Stimulated activated CD8-positive, alpha-beta memory T cell treated with anti-CD3 and anti-CD28 coated beads, Interleukin-4, amount 100 ng/mL, for 1 hour (primary cell): ENCODE measurements at places on chromosomes 1 and 21.

- DNase-seq: no peak
Observed at GRCh38 chr1:115056395-115056798, 26.8 kb downstream of the TSHB start.

DNA sequence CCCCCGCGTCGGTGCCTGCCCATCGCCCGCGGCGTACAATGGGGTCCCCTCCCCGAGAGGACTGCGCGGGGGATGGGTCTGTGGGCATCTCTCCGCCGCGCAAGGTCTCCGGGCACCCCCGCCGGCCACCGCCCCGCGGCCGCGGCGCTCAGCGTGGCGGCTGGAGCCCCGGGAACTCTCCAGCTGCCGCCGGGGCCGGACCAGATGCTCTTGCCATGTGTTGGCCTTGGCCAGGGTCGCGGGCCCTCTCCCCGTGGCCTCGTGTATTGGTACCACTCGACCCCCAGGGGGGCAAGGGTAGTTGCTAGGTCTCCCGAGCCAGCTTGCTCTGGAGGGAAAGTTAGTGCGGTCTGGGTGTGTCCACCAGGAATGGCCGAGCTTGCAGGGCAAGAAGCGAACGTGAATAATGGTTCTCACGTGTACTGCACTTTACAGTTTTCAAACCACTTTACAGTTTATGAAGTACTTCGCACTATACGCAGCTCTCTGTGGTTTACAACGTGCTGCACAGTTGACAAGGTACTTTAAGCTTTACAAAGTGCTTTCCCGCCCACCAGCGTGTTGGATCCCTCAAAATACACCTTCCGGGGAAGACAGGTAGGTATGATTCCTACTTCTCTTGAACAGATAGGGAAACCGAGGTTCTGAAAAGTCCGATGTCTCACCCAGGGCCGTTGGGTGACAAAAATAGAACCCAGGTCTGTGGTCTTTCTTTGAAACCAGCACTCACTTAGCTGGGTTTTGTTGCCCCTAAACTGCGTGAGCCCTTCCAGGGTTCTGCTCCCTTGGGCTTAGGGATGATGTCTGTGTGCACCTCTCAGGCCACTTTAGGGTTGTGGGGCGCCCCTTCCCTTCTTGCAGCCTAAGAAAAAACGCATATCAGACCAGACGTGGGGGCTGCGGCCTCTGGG, 1.2 kb downstream of the EPHB2 start:
- DNase-seq: no peak

- no peak for DNase-seq
Observed at GRCh38 chr1:239995281-239995680, 96.4 kb upstream of the FMN2 start.

DNA sequence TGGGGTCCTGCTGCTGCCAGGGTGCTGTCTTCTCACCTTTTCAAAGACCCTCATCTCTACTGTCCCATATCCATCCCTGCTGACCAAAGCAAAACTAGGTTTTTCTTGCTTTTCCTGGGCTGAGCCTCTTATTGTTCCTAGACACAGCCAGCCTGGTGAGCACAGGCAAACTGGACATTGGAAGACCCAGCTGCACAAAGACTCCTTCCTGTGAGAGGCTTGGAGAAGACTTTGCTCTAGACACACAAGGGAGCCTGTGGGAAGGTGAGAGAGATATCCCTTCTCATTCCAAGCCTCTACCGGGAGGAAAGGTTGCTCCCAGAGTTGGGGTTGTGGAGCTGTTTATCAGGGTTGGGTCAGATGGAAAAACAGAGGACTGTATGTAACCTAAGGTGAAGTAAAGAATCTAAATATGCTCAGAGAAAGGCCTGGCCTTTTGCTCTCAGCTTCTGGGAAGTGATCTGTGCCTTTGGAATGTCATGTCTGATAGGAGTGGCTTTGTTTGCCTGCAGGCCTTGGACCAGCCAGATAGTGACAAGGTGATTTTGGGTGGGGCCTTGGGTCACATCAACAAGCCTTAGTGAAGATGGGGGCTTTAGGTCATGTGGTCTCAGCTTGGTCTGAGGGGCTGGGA, 87.6 kb upstream of the RUNX1 start:
- no peak for DNase-seq

DNA sequence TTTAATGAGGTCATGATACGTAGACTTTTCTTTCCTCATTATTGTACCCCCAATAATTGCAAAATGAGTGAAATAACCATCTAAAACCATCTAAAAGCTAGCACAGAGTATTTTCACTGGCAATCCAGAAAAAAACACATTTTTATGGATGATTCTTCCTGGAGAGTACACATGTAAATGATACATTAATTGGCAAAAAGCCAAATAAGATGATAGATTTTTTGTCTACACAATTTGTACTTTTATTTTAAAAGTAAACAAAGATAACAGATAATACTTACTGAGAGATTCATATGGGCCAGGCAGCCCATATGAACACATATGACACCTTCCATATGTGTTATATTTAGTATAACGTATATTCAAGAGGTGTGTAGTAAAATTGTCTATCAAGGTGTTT, 2.5 kb upstream of the KRTAP19-7 start:
- no peak for DNase-seq

- DNase-seq: peak; percentile 26
Observed at GRCh38 chr1:21368515-21369289, 71.2 kb upstream of the NBPF3 start.

- no peak for DNase-seq
Observed at GRCh38 chr1:81553503-81553902, 247.2 kb upstream of the ADGRL2 start.

DNA sequence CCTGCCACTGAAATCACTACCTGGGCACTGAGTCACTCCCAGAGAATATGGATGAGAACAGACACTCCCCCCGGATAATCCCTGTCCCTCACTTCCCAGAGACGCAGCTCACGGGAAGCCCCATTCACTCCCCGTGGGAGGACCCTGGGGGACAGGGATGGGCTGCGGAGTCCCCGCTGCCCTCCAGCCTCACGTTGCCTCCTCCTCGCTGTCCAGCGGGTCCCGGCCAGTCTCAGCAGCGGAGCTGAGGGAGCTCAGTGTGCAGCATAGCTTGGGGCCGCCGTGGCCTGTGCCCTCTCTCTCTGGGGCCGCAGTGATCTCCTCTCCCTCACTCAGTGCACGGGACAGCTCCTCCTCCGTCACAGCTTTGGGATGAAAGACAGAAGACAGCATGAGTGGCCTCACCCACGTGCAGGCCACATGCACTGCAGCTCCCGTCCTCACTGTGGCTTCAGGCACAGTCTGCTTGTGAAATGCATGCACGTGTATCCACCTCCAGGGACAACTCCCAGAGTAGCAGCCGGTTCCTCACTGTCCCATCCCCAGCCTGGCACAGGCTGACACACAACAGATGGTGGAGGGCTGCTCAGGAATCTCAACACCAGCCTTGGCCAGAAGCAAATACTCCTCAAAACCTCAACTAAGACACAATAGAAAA, 7.4 kb downstream of the CFAP410 start:
- no peak for DNase-seq

DNA sequence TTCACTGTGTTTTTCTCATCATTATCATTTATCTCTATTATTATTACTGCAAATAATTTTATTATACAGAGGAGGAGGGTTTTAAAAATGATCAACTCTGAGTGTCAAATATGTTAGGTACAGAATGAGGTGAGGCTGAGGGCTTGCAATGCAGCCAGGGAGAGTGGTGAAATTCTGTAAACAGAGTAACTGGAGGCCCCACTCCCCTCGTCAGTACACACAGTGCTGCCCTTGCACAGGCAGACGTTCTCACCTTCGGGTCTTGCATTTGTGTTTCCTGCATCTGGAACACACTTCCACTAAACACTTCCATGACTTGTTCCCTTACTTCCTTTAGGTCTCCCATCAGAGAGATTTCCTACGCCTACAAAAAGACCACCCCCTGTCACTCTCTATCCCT, 24.3 kb upstream of the COA6 start:
- no peak for DNase-seq

DNA sequence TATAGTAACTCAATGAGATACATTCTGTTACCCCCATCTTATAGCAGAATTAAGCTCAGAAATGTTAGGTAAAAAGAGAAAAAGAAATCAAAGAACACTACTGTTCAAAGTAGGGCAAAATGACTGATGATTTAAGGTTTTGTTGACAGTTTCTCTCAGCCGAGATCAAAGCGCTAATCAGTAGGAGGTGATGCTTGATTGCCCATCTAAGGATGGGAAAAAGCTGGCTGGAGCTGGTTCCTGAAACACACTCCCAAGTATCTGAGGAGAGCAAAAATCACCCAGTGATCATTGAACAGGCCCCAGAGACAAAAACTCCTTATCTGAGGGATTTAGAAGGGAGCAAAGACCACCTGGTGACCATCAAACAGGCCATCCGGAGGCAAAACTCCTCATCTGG, 64.5 kb upstream of the CSF1 start:
- DNase-seq: no peak

DNA sequence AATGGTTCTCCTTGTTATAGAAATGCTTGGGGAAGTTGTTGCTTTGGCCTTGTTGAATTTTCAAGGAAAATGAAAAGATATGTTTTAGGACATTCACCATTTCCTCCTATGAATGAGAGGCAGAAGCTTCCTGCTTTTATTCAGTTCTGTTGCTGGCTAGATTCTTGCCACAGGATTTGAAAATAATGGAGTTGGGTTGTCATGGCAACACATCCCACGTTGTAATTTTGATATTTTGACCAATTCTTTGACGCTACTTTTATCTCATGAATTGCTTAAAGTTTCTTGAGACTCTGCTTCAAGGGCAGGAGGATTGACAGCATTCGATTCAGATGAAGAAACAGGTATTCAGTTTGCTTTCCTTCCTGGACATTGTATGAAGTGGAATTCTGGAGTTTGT, 331.5 kb downstream of the PRDM2 start:
- no peak for DNase-seq

GRCh38 chr1:30882678-30883388, 25.7 kb downstream of the SDC3 start:
- no peak for DNase-seq

GRCh38 chr1:194698908-194699318, 1512.5 kb upstream of the B3GALT2 start:
- no peak for DNase-seq

DNA sequence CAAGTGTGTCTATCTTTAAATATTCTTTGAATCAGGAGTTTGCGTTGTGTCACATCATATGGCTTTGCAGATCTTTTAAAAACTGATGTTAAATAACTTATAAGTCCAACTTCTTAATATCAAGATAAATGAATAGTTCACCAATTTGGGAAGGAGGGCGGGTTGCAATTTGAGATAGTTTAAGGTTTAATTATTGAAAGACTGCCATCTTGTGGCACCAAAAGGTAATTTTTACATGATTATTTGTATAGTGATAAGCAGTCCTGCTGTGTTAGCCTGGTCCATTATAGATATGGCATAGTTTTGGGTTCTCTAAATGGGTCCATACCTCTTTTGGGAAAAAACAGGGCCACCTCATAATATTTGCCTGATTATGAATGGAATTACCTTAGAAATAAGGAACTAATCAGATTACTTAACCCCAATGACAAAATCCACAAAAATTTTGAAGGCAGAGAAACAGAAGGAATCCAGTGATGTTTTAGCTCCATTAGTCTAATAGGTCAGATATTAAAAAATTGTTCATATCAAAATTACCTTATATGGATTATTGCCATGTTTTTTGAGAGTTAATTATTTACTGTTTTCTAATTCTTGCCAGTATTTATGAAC, 64.3 kb downstream of the PRKAA2 start:
- no peak for DNase-seq

DNA sequence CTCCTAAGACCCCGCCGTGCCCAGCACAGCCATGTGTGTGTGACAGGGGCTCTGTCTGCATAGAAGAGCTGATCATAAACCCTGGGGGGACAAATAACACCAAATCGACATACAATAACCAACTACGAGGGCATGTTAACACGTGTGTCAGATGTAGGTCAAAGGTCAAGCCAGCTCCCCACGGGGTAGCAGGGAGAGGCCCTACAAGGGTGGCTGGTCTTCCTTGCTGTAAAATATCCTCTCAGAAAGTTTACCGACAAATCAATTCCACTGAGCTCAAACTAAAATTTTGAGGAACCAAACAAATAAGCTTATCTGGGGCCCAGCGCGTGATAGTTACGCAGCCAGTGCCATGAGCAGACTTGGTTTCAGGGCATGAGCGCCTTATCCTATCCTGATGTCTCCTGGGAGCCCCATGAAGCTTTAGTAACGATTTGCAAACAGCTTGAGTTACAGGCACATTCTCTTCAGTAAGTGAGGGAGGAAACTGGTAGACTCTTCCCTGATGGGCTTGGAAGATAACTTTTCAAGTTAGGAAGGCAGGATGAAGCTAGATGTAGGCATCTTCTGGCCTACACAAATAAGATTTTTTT, 2.7 kb upstream of the TMPRSS3 start:
- no peak for DNase-seq

GRCh38 chr1:211326140-211326527, 499 bp upstream of the TRAF5 start:
- DNase-seq: no peak

DNA sequence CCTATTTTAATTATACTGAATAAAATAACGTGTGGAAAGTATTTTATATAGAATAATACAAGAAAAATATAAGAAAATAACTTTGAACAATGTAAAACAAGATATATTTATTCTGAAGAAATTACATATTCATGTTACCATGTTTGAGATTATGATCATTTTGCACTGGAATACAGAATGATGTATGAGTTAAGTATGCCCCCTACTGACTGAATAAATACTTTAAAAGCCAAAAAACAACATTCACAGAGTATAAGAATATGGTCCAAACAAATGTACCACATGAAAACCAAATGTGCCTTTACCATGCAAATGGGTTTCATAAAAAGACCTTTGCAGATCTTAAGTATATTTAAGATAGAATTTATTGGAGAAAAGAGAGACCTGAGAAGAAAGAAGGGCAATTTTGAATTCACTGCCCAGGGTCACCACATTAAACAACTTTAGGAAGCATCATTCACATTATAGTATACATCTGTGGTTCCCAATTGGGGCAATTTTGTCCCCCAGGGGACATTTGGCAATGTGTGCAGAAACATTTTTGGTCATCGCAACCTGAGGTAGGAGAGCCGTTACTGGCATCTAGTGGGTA, 136.6 kb upstream of the GFI1 start:
- DNase-seq: no peak

DNA sequence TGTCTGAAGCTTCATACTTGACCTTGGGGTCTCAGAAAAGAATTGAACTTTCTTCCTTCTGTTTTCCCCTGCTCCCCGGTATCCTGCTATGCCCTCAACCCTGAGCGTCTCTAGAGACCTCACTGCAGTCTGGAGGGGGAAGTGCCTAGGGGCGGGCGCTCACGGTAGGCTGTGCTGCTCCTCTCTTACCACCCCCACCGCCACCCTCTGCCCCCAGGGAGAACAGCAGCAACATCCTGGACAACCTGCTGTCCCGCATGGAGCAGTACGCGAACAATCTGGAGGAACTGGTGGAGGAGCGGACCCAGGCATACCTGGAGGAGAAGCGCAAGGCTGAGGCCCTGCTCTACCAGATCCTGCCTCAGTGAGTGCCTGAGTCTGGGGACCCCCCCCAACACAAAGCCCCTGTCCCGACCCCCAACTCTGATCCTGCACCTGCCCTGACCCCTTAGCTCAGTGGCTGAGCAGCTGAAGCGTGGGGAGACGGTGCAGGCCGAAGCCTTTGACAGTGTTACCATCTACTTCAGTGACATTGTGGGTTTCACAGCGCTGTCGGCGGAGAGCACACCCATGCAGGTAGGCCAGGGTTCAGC, 10.3 kb downstream of the NPR1 start:
- DNase-seq: no peak
